ENCODE measurements at places on chromosomes 1 and 21.

DNA sequence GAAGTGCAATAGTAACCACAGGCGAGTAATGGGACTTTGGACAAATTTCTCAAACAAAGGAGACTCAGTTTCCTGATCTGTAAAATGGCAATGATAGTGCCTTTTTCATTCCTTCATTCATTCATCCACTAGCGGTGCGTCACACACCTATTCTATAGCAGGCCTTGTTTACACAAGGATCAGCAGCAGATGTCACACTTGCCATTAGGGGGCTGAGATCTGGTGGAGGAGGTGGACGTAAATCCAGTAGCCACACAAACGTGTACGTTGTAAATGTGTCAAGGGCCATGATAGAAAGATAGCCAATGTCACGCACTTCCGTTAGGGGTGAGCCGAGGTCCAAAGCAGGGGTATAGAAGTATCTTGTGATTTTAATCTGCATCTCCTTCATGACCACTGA lies 34.2 kb downstream of the SERINC2 start:
- DNase-seq: no peak

DNA sequence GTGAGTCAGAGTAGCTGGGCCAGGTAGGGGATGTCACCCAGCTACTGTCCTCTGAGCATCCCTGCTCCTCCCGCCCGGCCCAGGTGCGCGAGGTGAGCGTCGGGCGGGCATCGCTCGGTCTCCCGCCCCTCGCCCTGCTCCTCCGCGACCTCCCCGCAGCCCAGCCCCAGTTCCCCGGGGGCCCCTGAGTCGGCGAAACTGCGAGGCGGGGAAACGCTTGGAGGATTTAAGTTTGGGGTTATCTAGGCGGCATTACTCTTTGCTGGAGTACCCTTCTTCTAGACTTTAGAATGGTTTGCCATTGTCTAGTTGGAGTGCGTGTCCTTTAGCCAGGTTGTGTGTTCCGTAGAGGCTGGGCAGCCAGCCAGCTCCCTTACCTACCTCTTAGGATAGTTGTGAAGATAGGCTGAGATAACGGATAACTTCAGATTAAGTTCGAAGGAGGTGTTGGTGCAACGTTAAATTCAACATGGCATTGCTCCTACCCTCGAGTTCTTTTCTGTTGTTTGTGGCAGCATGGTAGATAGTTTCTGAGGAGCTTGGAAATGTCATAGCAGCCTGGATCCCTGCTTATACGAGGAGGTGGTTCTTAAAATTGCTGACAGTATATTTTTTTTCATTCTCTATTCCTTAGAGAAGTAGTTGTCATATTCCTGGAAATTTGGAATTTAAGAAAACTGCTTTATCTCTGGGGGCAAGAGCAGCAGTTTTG lies 697 bp downstream of the AGO3 start:
- DNase-seq: peak; percentile 66

DNA sequence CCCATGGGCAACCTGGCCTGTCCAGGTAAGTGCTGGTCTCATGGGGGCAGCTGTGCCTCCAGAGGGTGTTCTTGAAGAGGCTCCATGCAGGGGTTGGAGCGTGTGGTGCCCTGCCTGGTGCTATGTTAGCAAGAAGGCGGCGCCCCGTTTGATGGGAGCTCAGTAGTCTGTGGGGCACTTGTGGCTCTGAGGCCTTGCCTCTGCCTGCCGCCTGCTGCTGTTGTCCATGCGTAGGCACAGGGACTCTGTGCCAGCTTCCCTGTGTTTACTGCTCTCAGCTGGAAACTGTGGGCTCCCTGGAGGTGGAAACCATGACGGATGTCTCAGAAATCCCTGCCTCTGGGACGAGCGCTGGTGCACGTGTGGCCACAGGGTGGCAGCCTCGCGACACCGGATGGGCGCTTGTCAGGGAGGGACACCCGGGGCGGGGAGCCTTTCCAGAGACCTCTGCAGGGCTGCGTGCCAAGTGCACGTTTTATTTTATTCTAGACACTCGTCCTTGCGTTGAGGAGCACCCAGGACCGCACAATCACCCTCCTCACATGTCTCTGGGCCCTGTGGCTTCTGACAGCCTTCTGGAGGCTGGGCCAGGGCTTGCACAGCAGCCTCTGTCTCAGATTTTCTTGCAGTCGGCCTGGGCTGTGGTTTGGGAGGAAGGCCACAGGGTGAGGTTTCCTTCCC lies 27.1 kb downstream of the SNAP47 start:
- peak; percentile 92 for DNase-seq

DNA sequence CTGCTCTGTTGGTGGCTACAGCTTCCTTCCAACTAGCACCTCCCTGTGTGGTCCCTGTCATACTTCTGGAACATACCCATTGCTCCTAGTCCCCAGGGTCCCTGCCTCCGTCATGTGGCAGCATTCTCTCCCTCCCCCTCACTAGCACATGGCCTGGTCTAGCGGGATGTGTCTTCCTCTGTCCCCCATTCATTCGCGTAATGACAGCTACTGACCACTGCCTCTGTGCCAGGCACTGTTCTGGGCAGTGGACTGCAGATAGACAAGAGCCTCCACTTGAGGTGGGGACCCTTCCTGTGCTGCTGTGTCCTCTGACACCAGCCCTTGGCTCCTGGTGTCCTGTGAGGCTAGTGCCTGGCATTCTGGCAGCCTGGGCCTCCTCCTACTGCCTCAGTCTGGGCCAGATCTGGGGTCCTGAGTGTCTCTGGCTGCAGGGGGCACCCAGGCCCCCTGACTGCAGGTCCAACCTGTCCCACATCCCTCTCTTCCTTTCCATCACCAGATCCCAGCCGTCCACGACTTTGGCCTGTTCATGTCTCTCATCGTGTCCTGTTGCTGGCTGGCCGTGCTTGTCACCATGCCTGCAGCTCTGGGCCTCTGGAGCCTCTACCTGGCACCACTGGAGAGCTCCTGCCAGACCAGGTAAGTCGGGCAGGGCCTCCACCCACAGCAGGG lies 38.1 kb downstream of the DISP3 start:
- no peak for DNase-seq

GRCh38 chr21:45818904-45819285 lies 162.7 kb upstream of the COL6A1 start:
- no peak for DNase-seq

- no peak for DNase-seq
These were observed 26.8 kb downstream of the TMEM201 start for GRCh38 chr1:9615316-9616063.

DNA sequence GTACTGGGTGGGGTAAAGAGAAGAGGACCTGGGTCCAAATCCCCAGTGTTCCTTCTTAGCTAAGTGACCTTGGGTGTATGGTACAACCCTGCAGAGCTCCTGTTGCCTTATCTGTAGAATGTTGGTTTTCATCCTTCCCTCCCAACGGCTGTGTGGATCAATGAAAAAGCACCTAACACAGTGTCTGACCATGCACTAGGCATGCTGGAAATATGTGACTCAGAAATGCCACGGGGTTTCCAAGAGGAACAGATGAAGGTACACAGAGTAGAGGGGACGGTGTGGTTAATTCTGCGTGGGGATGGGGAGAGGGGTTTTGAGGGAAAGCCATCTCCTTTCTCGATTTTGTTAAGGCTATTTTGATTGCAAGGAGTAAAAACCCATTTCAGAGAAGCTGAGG lies 8.6 kb downstream of the NIPAL3 start:
- DNase-seq: no peak

GRCh38 chr1:8740034-8740449 lies 77.4 kb downstream of the RERE start:
- no peak for DNase-seq

DNA sequence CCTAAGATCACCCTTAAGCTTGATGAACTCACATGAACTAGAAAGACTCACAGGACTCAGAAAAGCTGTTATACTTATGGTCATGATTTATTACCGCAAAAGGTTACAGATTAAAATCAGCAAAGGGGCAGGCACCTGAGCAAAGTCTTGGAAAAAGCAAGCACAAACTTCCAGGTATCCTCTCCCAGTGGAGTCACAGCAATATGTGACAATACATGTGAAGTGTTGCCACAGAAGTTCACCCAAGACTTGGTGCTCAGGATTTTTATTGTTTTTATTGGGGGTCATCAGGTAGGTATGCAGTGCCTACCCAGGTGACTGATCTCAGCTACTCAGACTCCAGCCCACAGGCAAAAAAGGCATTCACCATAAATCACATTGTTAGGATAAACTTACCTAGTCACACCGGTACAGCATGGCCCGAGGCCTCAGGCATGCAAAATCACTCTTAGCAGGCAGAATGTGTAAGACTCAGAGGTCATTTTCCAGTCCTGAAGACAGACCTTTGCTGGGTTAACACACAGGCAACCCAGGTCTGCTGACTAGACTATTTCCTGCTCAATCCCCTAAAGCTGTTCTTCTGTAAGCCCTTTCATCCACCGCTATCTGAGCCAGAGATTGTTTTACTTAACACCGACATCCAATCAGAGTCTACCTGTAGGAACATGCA lies 55.6 kb downstream of the SSX2IP start:
- no peak for DNase-seq

- no peak for DNase-seq
These were observed 5.1 kb downstream of the SYDE2 start for GRCh38 chr1:85195703-85196102.

DNA sequence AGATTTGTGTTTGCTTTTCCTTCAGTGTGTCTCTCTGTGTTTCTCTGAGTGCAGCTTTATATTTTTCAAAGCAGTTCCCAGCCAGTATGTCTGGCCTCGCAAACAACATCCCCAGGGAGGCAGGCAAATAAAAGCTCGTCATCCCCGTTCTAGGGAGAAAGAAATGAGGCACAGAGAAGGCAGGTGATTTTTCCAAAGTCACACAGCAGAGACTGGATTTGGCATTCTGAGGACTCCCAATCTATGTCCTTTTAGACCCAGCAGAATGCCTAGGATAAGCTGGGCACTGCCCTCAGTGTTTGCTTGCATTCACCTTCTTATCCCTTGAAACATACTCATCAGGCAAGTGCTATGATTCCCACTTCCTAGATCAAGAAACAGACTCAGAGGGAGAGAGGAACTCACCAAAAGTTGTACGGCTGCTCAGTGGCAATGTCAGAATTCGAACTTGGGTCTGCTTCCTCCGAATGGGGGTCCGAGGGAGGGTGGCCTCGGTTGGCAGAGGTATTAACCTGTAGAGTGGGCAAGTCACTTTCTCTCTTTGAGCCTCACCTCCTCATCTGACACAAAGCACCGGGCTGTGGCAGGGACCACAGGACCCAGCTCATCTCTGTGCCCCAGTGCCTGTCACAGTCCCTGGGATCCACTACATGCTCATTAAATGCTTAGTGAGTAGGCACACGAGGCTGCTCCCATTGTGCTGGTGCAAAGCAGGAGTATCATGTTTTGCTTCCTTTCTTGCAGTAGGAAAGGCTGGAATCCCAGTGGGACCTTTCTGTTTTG lies 4.2 kb downstream of the RAP1GAP start:
- DNase-seq: no peak

- no peak for DNase-seq
These were observed 28.2 kb downstream of the RNF220 start for GRCh38 chr1:44433209-44433608.

- DNase-seq: no peak
These were observed 14.1 kb downstream of the CNTN2 start for GRCh38 chr1:205056956-205057568.

GRCh38 chr1:115307661-115308060 lies 30.4 kb downstream of the NGF start:
- DNase-seq: no peak

DNA sequence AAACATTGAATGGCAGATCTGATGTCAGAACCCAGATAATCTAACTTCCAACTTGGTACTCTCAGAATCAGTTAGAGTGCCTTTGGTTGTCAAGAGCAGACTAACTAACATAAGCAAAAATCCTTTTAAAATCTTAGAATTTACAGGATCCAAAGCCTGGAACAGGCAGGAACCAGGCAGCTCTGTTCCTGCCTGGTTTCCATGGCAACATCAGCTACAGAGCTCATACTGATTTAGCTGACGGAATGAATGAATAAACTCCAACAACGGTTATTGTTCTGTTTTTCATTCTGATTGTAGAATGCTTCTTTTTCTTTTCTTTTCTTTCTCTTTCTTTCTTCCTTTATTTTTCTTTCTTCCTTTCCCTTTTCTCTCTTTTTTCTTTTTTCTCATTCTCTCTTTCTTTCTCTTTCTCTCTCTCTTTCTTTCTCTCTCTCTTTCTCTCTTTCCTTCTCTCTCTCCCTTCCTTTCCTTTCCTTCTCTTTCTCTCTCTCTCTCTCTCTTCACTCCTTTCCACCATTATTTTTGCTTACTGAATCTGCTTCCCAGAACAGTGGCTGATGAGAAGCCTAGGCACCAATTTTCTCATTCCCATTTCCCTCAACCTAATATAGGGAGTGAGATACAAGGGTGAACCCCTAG lies 121.6 kb downstream of the RGS7 start:
- DNase-seq: no peak

DNA sequence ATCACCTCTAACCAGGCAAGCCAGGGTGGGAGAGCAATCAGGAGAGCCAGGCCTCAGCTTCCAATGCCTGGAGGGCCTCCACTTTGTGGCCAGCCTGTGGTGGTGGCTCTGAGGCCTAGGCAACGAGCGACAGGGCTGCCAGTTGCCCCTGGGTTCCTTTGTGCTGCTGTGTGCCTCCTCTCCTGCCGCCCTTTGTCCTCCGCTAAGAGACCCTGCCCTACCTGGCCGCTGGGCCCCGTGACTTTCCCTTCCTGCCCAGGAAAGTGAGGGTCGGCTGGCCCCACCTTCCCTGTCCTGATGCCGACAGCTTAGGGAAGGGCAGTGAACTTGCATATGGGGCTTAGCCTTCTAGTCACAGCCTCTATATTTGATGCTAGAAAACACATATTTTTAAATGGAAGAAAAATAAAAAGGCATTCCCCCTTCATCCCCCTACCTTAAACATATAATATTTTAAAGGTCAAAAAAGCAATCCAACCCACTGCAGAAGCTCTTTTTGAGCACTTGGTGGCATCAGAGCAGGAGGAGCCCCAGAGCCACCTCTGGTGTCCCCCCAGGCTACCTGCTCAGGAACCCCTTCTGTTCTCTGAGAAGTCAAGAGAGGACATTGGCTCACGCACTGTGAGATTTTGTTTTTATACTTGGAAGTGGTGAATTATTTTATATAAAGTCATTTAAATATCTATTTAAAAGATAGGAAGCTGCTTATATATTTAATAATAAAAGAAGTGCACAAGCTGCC lies 19.8 kb downstream of the CSF1 start:
- DNase-seq: no peak

DNA sequence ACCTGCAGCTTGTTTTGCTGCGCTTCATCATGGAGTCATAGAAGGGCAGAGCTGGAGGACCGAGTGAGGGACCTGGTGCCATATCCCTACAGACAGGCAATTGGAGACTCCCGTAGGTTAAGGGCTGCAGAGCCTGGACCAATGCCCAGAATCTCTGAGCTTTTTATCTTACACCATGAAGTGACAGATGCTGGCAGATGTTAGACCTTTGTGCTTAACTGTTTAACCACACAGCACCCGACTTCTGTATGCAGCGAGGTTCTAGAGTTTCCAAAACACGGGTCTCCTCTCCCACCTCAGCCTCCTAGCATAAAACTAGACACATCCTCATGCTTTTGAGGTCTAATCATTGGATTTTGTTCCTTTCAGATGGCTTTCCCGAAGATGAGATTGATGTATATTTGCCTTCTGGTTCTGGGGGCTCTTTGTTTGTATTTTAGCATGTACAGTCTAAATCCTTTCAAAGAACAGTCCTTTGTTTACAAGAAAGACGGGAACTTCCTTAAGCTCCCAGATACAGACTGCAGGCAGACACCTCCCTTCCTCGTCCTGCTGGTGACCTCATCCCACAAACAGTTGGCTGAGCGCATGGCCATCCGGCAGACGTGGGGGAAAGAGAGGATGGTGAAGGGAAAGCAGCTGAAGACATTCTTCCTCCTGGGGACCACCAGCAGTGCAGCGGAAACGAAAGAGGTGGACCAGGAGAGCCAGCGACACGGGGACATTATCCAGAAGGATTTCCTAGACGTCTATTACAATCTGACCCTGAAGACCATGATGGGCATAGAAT lies 47.6 kb downstream of the B3GALT5 start:
- peak; percentile 64 for DNase-seq

Data from left colon (tissue), 2 donors.